ENCODE measurements at places on chromosomes 13 and 19.

GRCh38 chr13:91816263-91816807 lies 417.9 kb downstream of the GPC5 start:
- DNase-seq = no peak

GRCh38 chr13:78131811-78132210 lies 213.2 kb upstream of the EDNRB start:
- DNase-seq = no peak

DNA sequence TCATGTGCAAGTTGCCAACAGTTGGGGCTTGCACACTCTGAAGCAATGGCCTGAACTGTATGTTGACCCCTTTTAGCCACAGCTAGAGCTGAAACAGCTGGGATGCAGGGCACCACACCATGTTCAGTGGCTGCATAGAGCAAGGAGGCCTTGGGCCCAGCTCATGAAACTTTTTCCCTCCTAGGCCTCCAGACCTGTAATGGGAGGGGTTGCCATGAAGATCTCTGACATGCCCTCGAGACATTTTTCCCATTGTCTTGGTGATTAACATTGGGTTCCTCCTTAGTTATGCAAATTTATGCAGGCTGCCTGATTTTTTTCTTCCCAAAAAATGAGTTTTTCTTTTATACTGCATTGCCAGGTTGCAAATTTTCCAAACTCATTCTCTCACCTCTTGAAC lies 165.1 kb upstream of the PRR20A start:
- no peak for DNase-seq

- DNase-seq = no peak
These were observed 185.9 kb downstream of the LHFPL6 start for GRCh38 chr13:39417131-39417530.

- DNase-seq = no peak
These were observed 931 bp downstream of the USP12 start for GRCh38 chr13:27170516-27171243.

GRCh38 chr19:23801803-23802202 lies 43.1 kb upstream of the ZNF681 start:
- DNase-seq = no peak

DNA sequence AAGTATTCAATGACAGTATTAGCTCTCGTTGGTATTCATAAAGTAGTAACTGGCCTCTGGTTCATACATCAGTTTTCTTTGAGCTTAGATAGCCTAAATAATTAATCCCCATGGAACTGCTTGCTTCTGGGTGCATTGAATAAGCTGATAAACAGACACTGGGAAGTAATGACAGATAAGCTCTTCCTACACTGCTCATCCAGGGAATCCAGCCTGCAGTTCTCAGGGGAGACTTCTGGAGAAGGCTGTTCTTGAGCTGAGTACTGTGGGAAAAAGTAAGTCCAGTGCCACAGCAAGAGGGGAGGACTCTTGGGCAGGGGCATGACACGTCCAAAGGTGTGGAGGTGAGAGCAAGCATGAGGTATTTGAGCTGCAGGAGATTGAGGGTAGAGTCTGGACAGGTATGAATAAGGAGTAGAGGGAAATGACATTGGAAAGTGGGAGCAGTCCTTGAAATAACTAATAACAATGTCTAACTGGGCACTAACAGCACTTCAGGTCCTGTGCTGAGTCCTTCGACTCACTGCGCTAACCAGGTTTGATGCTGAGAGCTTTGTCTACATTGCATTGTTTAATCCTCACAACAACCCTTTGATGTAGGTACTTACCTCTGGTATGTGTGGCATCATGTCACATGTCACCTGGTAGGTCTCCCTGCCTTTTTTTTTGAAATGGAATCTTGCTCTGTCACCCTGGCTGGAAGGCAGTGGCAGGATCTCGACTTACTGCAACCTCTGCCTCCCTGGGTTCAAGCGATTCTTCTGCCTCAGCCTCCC lies 7.2 kb downstream of the GARRE1 start:
- no peak for DNase-seq

- DNase-seq = no peak
These were observed 24.2 kb downstream of the CERS4 start for GRCh38 chr19:8233370-8233769.

- no peak for DNase-seq
These were observed 144.9 kb upstream of the ZNF507 start for GRCh38 chr19:32200312-32201038.

DNA sequence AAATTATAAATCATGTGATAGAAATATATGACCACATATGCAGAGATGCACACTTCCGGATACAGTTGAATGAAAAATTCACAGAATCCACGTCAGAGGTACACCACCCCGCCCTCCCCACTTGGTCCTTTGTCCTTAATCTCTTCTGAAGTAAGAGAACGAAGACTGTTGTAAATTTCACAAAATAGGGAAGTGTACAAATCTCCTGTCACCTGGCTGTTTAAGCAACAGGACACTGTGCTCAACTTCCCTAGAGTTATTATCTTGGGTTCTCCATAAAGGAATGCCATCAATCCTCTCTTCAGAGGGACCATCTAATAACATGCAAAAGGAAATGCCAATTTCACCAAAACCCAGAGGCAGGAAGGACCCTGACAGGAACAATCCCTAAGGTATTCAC lies 10.5 kb upstream of the CEACAM6 start:
- DNase-seq = no peak

DNA sequence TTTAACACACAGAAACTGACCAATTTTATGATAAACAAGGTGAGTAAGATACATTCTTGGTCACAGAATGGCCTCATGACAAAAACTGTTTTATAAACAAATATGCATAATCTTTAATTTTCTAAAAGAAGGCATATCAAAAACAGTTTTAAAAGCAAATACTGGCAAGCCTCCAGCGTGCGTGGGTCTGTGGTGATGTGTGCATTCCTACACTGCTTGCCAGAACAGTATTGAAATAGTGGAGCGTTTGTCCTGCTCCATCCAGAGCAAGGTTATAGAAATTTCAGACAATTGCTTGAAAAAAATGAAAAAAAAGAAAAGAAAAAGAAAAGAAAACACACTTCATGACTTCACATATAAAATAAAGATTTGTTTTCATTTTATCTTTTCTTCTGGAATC lies 140.9 kb downstream of the MZT1 start:
- DNase-seq = no peak

DNA sequence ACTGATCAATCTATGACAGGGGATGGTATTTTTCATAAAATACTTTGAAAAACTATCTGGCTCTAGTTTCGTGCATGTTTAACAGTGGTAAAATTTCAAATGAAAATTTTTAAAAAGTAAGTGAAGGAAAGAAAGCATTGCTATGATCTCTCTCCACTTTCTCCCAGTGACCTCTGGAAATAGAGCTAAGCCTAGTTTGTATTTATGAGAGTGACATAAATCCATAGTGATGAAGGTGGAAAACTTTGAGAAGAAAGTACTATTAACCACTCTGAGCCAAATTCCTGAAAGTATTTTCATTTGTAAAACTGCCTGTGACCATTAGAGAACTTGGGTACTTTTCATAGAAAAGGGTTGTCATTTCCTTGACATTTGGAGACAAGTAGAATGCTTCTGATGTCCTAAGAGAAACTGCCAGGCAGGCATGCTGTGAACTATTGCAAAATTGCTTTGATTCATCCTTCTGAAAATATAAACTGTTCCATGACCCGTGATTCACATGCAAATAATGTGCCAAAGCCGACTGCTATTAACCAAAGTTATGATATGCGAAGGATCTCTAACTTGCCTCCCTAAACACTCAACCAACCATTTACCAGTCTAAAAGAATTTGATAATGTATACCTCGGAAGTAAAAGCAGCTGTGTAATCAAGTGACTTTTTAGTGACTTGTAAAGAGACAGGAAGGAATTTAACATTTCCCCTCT lies 133.2 kb downstream of the VWA8 start:
- no peak for DNase-seq

- DNase-seq = no peak
These were observed 291.6 kb downstream of the KLF12 start for GRCh38 chr13:73842626-73843025.

DNA sequence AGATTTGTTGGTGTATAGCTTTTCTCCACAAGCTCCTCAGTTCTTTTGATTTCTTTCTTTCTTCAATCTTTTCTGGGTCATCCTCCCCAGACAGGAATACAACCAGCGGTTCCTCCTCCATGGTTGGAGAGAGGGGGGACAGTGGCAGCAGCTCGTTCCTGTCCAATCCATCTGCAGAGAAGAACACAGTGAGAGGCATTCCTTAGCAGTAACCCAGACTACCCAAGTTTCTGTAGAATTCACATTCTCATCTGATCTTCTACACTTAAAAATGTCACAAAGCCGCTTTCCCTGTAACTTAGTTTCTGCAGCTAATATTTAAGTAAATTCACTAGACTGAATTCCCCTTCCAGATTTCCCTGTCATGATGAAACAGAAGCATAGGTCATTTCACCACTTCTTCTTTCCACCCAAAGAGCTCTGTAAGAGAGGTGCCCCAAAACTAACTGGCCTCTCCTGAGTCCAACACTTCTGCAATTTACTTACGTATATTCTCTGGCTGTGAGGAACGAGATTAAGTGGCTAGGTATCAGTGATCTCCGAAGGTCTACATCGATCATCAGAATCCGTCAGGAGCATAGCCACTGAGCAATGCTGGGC lies 171.9 kb downstream of the TBC1D4 start:
- no peak for DNase-seq

GRCh38 chr19:5563935-5564612 lies 3.7 kb downstream of the TINCR start:
- no peak for DNase-seq

DNA sequence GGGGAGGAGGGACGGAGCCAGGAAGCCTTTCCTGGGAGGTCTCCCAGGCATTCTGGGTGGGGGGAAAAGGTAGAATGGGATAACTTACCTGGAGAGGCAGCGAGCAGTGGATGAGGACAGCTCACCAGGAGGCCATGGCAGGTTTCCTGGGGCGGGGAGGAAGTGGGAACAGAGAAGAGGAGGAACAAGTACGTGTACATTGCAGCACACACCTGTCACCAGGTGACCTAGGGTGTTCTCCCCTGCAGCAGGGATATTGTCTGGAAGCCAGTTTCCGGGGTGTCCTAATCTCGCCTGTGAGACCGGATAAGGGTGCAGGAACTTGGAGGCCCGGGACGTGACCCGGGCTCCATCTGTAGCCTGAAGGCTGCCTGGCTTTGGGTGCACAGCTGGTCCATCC lies at the start of gene FUT3:
Gene FUT3, minus strand, starts transcription at position 148 of the 400 bp plus-strand sequence.
- no peak for DNase-seq

- no peak for DNase-seq
These were observed 1.7 kb downstream of the SLAIN1 start for GRCh38 chr13:77699059-77699680.

DNA sequence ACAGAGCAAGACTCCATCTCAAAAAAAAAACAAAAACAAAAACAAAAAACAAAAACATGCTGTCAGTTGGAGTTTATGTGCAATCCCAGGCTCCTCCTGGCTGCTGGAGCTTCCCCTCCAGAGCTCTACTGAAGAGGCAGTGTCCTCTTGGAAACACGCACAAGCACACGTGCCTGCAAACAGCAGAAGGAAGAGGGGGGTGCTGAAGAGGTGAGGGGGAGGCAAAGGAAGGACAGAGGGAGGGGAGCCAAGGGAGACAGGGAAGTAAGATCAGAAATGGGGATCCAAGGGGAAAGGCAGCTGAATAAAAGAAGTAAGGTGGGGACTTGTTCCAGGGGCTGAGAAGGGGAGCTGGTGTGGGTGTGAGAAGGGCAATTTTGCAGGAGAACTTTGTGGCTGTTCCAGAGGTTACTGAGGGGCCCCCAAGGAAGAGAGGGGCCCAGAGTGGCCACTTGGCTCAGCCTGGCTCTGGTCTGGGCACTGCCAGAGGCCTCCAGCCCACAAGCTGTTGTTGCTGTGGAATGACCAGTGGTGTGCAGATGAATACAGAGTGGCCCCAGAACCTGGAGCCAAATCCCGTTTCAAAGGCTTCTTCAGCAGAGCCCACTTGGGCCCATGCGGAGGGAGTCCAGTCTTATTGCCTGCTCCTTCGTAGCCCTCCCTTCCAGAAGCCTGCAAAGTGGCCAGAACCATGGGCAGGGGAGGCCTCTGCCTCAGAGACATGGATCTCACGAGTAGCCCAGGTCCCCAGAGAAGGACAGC lies 34.4 kb downstream of the LYL1 start:
- DNase-seq = no peak

- no peak for DNase-seq
These were observed 230.8 kb downstream of the DLEU7 start for GRCh38 chr13:50612717-50613116.

DNA sequence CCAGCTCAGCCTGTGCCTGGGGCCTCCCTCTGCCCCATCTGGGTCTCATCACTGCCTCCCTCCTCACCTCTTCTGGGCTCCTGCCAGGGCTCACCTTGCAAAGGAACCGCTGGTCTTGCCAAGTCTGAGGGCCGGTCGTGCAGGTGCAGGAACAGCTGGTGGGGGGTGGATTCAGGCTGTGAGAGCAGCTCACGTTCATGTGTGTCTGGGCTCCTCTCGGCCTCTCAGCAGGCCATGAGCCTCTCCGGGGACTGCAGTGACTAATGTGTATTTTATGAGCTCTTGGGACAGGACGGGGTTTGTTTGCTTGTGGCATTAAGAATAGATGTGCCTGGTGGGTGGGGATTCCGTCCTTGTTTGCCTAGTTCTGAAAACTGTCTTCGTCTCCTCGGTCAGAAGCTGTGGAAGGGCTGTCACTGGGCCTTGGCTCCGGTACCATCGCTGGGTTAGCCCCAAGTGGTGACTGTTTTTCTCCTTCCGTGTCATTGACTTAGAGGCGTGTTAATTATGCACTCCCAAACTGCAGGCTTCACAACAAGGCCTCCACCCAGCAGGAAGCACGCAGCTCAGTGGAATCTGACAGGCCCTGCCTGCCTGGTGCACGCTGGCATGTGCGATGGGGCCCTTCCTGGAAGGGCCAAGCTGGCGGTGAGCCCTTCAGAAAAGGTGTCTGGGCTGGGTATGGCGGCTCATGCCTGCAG lies 77.6 kb downstream of the KDM4B start:
- peak; percentile 52 for DNase-seq

- no peak for DNase-seq
These were observed 121.1 kb downstream of the FLT1 start for GRCh38 chr13:28373810-28374209.

GRCh38 chr19:34988119-34988518 lies 12.0 kb upstream of the GRAMD1A start:
- no peak for DNase-seq

GRCh38 chr13:95388420-95389079 lies 87.3 kb upstream of the ABCC4 start:
- no peak for DNase-seq

GRCh38 chr19:29645911-29646310 lies 19.4 kb upstream of the PLEKHF1 start:
- no peak for DNase-seq

GRCh38 chr13:35858665-35859064 lies 272.5 kb downstream of the DCLK1 start:
- no peak for DNase-seq

- DNase-seq = no peak
These were observed 88.0 kb downstream of the RGCC start for GRCh38 chr13:41545432-41545707.

GRCh38 chr19:48870048-48870447 lies 1.6 kb upstream of the PLEKHA4 start:
- DNase-seq = no peak

DNA sequence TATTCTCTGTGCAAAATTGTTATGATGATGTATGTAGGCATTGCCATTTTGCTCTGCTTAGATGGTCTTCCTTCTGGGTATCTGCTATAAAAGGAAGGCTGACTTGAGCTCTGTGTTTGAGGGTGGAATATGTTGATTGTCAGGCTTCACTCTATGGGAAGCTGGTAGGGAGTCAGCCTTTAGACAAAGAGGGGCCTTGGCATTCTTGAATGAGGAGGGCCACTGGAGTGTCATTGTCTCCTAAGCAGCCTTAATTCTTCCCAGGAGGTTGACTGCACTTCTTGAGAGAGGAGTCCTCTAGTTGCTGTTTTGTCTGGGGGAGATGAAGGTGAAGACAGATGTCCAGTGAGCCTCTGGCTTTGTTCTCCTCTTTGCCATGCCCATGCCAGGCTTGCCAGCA lies 266.8 kb downstream of the KCNRG start:
- DNase-seq = no peak

- peak; percentile 12 for DNase-seq
These were observed 2049.5 kb upstream of the PRR20A start for GRCh38 chr13:55091172-55091571.

Data from NCI-H446 (cell line).